Urothelium cell line (cell line): ENCODE measurements at places on chromosomes 1 and 21.

- DNase-seq: no peak
Measured at GRCh38 chr1:61104220-61104671, 21.9 kb downstream of the NFIA start.

GRCh38 chr1:100107696-100108095 is 25.0 kb downstream of the SASS6 start:
- DNase-seq: no peak

GRCh38 chr1:38139738-38140487 is 93.3 kb upstream of the POU3F1 start:
- DNase-seq: peak; percentile 48

DNA sequence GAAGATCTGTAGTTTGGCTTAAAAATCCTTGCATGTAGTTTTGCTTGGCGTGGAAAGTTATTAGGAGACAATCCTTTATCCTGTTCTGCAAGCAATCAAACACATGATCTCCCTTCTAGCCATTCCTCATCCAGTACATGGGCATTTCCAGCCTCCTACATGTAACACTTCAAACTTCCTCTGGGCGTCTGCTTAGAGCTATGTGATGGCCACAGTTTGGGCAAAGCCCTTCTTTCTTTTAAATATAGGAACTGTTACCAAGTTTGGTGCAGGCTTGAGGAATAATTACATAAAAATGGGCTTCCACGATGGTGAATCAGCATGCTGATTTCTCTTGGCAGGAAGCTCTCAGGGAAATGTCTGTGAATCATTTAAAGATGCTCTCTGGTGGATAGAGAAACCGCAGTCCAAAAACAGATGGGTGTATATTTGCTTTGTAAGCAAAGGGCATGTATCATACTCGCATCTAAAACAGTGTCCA is 176.9 kb upstream of the FMN2 start:
- DNase-seq: peak; percentile 51

GRCh38 chr1:67559222-67559700 is 125.7 kb upstream of the GADD45A start:
- peak; percentile 67 for DNase-seq

DNA sequence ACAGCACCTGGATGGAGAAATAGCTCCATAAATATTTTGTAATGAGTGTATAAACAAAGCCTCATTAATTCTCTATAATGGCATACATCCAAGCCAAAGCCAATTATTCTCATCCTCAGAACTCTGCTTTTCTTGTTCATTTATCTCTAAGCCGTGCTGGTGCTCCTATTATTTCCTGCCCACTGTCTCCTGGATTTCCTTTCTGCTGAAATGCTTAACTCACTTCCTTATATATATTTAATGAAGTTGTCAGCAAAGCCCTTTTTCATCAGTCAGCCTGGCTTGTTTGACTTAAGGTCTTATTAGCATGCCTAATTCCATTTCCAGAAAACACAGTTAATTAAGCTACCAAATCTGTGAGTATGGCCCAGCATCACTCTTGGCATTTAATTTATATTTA is 93.4 kb downstream of the SLC25A24 start:
- DNase-seq: no peak

DNA sequence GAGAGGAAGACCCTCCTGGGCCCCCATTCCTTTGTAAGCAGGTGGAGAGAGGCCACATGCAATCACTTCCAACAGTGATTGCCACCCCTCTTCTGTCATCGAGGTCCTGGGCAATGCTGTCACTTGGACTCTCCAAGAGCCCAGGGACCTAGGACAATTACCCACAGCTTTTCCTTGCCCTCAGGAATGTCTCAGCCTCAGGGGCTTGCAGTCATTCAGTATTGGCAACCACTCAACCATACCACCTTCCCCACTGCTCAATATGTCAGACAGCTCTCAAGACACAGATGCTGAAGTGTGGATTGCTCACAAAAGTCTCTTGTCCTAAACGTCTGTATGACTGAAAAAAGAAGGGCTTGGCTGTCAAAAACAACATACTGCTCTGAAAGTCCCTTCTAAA is 87.8 kb downstream of the PTPN14 start:
- DNase-seq: no peak

GRCh38 chr1:109805486-109806165 is 41.9 kb upstream of the EPS8L3 start:
- DNase-seq: no peak

- DNase-seq: peak; percentile 28
Measured at GRCh38 chr1:156281693-156282478, 739 bp downstream of the SMG5 start.

GRCh38 chr1:30776097-30777059 is 18.8 kb upstream of the LAPTM5 start:
- no peak for DNase-seq

GRCh38 chr1:54989968-54990810 is 8.5 kb upstream of the BSND start:
- DNase-seq: peak; percentile 21

DNA sequence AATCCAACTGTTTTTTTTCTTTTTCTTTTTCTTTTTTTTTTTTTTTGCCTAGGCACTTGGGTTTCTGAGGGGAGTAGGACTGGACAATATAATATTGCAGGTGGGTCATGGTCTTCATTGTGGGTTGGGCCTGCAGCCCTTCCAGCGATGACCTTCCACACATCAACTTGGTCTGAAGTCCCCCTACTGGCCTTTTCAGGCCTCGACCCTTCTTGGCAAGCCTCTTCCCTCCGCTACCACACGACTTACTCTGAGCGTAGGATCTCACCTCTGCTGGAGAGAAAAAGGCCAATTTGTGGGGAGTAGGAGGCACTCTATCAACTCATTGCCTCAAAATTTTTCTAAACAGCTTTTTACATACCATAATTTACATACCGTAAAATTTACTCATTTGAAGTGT is 51.1 kb upstream of the GRIK3 start:
- no peak for DNase-seq

GRCh38 chr1:164840936-164841335 is 282.0 kb downstream of the PBX1 start:
- no peak for DNase-seq

- peak; percentile 10 for DNase-seq
Measured at GRCh38 chr1:76786222-76786621, 81.1 kb upstream of the ST6GALNAC5 start.

GRCh38 chr1:84166797-84167196 is 22.7 kb downstream of the PRKACB start:
- no peak for DNase-seq

DNA sequence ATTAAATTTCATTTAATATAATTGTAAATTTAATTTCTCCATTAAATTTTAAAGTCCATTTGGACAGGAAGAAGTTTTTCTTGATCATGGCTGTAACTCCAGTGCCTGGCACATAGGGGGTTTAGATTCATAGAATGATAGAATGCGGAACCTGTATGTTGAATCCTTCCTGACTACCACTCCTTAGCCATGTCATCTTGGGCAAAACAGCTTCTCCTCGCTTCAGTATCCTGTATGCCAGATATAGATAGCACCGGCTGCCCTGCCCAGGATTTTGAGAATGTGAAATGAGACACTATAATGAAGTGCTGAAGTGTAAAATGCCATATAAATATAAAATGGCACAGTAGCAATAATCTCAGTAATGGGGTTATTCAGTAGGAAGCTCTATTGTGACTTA is 6.4 kb downstream of the DYRK1A start:
- DNase-seq: no peak

GRCh38 chr1:247291161-247291560 is 35.3 kb downstream of the VN1R5 start:
- no peak for DNase-seq

DNA sequence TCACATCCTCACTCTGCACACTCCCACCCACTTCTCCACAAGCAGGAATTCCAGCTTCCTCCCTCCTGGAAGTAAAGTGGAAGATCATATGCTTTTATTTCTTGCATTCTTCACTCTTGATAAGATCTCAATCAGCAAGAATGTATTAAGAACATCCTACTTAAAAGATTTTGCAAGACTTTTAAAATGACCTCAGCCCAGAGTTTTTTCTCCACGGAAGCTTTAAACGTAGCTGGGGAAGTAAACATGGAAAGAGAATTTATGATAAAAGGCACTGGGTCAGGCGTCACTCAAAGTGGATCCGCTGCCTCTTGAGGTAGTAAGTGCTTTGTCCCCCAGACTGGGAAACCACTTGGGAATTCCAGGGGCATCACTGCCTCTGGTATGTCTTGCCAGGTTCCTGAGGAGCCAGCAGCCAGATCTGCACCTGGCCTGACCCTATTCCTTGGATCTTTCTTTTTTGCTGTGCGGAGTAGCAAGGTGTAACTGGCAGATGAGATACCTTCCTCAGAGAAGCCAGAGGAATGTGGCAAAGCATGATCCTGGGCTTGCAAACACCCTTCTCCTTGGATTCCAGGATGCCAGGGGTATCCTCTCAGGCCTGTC is 33.9 kb downstream of the CDK18 start:
- DNase-seq: no peak

DNA sequence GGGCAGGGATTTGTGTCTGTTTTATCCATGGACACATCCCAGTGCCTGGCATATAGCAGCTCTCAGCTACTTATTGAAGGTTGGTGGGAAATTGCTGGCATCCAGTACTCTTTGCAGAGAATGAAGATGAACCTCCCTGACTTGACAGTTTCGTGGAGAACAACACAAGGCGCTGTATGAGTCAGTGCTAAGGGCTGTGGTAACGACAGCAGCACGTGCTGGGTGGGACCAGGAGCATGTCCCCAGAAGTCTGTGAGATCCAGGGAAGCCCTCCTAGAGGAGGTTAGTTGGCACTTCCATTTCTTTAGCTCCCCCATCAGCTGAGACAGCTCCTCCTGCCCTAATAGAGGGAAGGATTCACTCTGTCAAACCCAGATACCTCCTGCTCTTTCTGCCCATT is 25.9 kb upstream of the IL19 start:
- no peak for DNase-seq

- no peak for DNase-seq
Measured at GRCh38 chr1:229088711-229089110, 182.2 kb upstream of the RAB4A start.

DNA sequence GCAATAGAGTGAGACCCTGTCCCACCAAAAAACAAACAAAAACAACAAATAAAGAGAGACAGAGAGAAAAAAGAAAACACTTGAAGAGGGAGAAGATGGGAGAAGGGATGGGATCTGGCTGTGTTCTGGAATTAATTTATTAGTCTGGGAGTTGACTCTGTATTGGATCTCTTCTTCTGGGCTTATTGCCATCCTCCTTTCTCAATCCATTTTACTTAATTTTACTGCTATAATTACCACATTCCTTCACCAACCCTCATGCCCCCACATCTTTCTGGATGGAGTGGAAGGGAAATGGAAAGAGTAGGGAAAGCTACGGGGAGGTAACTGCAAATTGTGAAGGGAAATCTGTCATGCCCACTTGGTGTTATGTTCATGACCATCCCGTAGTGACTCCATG is 42.9 kb downstream of the FMN2 start:
- no peak for DNase-seq

- DNase-seq: peak; percentile 91
Measured at GRCh38 chr1:227788271-227789083, 27.0 kb upstream of the PRSS38 start.

DNA sequence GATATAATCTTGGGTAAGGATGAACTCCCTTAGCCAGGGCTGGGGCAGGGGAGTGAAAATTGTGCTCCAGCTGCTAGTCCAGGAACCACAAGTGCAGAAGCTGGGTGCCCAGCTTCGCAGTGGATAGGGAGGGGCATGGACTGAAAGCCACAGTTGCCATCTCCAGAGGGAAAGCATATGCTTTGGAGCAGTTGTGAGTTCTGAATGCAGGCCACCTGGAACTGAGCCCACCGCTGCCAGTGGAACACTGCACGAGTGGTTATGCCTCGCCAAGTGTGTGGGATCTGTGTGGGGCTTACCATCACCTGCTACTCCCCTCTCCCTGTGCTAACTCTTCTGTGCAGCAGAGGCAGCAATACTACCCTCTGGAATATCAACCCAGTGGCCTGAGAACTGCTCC is 158.4 kb upstream of the DPT start:
- no peak for DNase-seq
